ENCODE measurements at places on chromosomes 7 and 10. TPM values are rescaled to one million over a fixed set of nuclear protein-coding genes. Genes with fewer than 3 reads are reported as not detected.

CPA2 gene
- not detected for total RNA-seq

FOXI2 gene
- total RNA-seq = not detected

CH25H gene
- total RNA-seq = 0.73 TPM

BHLHA15 gene
- 1.8 TPM for total RNA-seq

PDK4 gene
- 6.5 TPM for total RNA-seq

EMX2 gene
- total RNA-seq = not detected

SYNPO2L gene
- 0.34 TPM for total RNA-seq

MKX gene
- total RNA-seq = 2.3 TPM

MSS51 gene
- total RNA-seq = 2.9 TPM

HMX3 gene
- total RNA-seq = not detected

RASSF4 gene
- total RNA-seq = 2.2 TPM

PON3 gene
- total RNA-seq = 6.5 TPM

PRTFDC1 gene
- total RNA-seq = 22.7 TPM
